ENCODE measurements at places on chromosomes 11 and 22. TPM values are rescaled to one million over a fixed set of nuclear protein-coding genes. Genes with fewer than 3 reads are reported as not detected.

Gene DBX1
- total RNA-seq: not detected

Gene TM7SF2
- total RNA-seq: 30.0 TPM

Gene TESMIN
- 2.0 TPM for total RNA-seq

Gene IGSF22
- total RNA-seq: under 0.01 TPM

Gene OR10W1
- not detected for total RNA-seq

Gene JAML
- not detected for total RNA-seq

Gene OSM
- not detected for total RNA-seq

Gene TYR
- not detected for total RNA-seq

Gene GSTT2B
- 9.9 TPM for total RNA-seq

Gene TSSK2
- not detected for total RNA-seq

Gene OR2AT4
- total RNA-seq: not detected

Gene TEX54
- total RNA-seq: not detected
